ENCODE measurements at places on chromosomes 7 and 10.

GRCh38 chr10:35720366-35720765 is 78.3 kb upstream of the FZD8 start:
- DNase-seq: no peak

DNA sequence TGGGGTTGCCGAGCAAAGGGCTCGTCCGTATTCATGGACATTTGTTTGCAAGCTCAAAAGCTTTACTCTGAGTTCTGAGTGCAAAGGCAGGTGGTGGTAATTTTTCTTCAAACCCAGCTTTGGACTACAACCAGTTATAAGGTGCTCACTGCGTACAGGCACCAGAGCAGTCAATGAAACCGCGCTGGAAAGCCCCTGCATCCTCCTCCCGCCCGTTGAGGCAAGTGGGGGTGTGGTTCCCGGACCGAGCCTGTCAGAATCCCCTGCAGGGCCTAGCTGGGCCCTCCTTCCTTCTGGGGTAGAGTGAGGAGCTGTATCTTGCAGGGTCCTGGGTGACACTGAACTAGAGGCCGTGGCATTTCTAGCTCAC is 22.3 kb downstream of the AMZ1 start:
- no peak for DNase-seq

GRCh38 chr7:105538339-105538738 is 6.3 kb downstream of the RINT1 start:
- no peak for DNase-seq

DNA sequence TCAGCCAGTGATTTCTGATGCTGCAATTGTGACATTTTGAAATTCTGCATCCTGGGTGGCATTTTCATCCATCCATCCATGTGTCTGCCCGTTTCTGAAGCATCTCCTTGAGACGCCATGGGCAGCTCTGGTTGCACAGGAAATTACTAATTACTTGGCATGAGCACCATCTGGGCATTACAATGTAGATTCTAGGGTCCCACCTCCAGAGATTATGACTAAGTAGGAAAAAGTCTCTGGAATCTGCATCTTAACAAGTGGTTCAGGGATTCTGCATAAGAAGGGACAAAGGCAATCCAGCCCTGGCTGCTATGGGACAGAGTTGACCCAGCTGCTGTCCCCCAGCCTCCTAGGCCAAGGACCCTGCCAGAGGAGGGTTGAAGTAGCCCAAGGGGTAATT is 65.3 kb downstream of the CUZD1 start:
- DNase-seq: no peak

DNA sequence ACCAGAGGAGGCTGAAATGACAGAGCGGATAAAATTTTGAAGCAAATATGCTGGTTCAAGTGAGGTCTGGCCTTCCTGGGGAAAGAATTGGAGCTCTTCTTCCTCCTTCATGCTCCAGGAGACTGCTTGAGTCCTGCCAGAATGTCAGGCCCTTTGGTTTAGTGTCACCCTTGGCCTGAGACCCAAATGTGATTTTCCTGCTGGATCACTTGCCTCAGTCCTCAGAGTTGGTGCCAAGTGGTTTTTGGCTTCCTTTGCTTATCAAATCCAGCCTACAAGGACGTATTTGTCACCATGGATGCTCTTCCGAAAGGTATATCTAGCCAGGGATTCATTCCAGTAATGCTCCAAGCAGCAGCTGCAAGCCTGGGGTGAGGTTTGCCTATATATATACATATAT is 118.4 kb downstream of the PLPP4 start:
- DNase-seq: no peak

GRCh38 chr10:5385224-5385623 is 19.4 kb downstream of the TUBAL3 start:
- no peak for DNase-seq

- no peak for DNase-seq
These were observed 260.5 kb upstream of the PITRM1 start for GRCh38 chr10:3433131-3433530.

DNA sequence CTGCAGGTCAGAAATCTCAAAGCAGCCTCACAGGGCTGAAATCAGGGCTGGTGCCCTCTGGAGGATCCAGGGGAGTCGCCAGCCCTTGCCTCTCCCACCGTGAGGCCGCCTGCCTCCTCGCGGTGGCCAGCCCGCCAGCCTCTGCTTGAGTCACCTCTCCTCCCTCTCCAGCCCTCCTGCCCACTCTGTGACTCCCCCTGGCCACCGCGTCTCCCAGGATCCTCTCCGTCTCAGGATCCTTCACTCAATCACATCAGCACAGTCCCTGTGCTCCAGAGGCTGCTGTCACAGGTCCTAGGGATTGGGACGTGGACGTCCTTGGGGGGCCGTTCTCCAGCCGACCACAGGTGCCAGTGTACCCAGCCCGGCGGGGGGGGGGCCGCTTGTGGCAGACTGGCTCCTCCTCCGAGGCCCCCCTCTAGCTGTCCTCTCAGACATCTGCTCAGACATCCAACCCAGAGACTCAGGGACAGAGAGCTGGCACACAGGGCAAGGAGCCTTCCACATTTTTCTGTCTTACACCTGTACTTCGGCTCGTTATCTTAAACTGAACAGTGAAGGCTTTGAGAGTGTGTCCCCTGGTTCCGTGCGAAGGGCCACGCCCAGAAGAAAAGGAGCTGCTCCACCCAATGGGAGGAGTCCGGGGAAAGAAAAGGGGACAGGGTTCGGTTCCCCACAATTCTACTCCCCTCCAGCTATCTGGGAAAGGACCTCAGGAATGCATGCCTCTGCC is 9.4 kb upstream of the PPP2R2D start:
- DNase-seq: no peak

- no peak for DNase-seq
These were observed 42.6 kb upstream of the LRRC4 start for GRCh38 chr7:128073671-128074310.

DNA sequence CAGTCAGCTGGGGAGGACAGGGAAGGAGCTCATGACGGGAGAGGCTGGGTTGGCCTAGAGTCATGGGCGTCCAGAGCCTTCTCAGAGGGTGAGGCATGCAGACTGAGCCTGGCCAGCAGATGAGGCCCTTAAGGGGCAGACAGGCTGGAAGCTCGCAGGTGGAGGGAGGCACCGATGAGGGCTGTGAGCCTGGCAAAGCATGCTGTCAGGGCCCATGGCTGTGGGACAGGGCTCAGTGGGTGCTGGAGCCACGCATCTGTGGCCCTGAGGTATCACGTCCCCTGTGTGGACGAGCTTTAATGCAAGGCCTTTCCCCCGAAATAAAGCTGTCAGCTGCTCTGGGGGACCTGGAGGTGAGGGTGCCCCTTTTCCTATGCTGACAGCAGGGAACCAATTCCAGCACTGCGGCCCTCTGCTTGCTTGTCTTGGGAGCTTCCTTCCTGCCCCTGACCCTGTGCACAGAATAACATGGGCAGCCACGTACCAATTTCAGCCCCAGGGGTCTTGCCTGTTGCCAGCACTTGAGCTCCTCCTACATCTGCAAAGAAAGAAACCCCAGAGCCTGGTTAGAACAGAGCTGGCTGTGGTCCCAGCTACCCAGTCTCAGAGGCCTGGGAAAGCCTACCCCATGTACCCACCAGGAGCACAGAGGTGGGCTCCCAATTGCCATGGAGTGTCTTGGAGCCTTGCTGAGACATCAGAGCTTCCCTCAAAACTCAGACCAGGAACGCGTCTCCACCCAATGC is 20.6 kb downstream of the TMEM273 start:
- no peak for DNase-seq

GRCh38 chr10:86247588-86247987 is 119.0 kb downstream of the GRID1 start:
- DNase-seq: no peak

- DNase-seq: no peak
These were observed 221.5 kb upstream of the CELF2 start for GRCh38 chr10:10796061-10796773.

- no peak for DNase-seq
These were observed 49.8 kb downstream of the CNOT4 start for GRCh38 chr7:135459951-135460567.

DNA sequence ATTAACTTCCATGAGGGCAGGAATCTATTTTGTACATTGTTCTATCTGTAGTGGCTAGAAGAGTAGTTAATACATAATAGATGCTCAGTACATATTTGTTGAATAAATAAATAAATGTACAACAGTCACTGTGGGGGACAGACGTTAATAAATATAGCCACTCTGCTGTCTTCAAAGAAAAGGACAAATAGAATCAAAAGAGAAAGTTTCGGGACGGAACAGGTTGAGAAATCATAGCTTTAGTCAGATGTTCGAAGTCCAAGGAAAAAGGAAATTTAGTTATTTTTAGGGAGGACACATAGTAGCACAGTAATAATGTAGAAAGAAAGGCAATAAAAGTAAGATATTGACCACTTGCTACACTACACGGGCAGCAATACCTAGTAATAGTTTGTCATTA is 861.4 kb downstream of the PCDH15 start:
- DNase-seq: no peak

DNA sequence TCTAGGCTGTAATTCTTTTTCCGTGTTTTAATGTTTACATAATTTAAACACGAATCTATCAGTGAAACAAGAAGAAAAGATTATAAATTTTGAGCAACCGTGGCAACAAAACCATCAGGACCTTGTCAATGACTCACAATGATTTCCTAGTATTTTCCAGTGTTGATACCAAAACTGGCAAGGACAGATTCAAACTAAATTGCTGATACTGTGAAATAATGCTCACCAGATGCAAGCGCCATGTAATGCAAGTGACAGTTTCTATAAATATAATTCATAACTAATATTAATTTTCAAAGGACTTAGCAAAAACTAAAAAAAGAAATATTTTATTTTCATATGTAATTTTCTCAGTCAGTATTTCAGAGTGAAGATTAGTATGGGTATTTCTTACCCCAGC is 203.6 kb downstream of the LRRN3 start:
- no peak for DNase-seq

DNA sequence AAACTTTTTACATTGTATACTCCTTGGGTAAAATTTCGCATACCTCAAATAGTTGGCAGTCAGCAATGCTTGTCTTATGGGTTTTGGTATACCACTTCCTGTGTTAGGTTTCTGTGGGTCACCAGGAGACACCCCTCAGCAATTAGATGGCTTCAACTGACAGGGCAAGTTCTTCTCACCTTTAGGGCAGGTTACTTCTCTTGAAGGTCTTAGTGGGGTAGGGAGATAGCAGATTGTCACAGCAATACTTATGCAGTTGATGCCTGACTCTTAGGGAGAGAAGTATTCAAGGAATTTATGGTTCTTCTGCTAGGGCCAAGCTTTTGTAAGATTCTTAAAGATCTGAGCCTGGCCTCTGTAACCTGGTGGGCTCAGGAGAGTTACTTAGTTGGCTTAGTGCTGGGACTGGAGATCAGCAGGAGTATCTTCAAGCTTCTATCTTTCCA is 42.9 kb downstream of the MKLN1 start:
- no peak for DNase-seq

DNA sequence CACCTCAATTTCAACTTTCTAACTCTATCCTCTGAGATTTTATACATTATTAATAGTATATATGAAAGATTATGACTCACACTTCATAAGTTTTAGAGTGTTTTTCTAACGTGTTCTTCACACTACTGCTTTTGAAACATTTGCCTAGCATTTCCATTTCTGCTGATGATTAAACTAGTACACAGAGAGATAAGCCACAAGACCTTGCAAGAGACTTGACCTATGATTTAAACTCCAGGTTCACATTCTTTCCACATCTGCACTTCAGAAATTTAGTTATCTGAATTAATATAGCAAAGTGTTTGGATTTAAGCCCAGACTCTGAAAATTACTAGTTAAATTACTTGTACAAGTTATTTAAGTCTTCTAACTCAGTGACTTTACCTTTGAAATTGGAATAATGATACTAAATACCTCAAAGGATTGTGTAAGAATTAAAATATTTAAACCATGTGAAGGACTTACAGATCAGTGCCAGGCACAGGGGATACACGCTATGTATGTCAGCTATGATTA is 66.6 kb downstream of the PCLO start:
- no peak for DNase-seq

- DNase-seq: no peak
These were observed 973 bp downstream of the GPR158 start for GRCh38 chr10:25175527-25176420.

- no peak for DNase-seq
These were observed 93.1 kb upstream of the HABP2 start for GRCh38 chr10:113459626-113460280.

DNA sequence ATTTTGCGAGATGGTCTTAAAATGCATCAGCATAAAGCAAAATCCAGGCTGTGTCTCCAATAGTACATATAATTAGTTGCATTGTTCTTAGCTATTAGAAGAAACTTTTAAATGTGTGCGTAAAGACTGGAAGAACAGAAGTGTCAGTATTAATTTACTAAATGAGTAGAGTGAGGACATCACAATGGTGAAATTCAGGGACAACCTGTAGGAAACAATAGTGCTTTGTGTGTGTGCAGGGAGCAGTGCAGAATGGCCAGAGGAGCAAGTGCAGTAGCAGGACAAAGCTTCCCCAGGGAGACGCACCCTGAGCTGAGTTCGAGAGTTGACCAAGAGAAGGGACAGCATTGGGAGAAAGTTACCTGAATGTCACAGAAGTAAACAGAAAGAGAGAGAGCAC is 13.7 kb downstream of the ITGB8 start:
- DNase-seq: no peak

DNA sequence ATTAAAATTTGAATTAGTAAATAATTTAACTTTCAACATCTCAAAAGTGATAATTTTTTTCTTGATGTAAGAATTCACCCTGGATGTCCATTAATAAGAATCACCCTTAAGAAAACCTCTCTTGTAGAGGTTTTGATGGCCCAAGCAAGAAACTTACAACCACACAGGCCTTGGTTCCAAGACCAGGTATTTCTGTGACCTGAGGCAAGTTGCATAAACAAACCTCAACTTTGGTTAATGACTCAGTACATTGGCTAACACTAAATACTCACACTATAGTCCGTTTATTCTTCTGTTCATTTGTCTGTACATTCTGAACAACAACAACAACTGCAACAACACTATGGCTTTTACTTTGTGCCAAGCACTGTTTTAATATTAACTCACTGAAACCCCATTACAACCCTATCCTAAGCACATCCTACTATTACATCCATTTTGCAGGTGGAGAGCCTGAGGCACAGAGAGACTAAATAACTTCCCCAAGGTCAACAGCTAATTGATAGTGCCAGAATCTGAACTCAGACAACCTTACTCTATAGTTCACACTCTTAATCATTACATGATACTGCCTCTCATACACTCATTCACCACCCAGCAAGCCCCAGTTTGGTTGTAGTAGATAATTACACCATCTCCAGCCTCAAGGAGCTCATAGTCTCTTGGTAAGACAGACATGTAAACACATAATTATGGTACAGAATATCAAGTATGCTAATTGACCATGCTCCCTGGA is 6.6 kb downstream of the ANK3 start:
- no peak for DNase-seq

DNA sequence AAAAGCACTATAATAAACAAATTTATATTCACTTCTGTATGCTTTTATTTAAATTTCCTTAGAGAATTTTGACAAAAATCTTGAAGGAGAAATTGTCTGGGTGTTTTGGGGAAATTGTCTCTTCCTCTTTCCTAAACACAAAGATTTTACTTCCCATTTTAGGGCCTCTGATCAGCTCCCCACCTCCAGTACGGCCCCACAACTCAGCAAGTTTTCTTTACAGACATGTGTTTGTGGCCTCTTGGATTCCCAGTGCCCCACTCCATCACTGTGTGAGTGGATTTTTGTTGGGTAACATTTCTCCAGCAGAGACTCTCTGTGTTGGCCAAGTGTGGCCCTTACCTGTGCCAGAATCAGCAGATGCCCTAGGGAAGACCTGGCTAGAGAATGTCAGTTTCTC is 182.8 kb upstream of the CDC14C start:
- no peak for DNase-seq

- no peak for DNase-seq
These were observed 26.5 kb upstream of the SAMD8 start for GRCh38 chr10:75084834-75085384.

- no peak for DNase-seq
These were observed 47.8 kb downstream of the SYPL1 start for GRCh38 chr7:106064316-106064715.
